ENCODE measurements at places on chromosomes 1 and 21.

DNA sequence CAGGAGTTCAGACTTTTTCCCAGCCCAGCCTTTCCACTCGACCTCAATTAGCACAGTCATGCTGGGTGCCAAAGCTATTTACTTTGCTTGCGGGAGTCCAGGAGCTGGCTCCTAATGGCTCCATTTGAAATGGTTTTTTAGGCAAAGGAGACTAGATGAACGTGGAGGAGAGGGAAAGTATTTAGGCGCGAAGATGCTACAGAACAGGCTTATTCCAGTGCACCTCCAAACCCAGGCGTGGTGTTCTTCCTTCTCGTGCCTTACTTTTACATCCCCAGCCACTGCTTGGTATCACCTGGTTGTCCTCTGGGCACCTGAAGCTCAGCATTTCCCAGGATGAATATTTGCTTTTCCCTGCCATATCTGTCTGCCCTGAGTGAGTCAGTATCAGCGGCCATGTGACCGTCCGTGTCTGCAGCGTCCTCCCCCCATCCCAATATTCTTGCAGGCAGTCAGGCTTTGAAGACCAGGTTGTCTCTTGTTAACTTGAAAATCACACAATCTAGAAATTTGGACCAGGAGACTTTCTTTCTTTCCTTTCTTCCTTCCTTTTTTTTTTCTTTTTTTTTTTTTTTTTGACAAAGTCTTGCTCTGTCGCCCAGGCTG is 198.5 kb downstream of the DYRK1A start:
- no peak for DNase-seq

GRCh38 chr1:51957618-51958017 is 32.9 kb downstream of the RAB3B start:
- no peak for DNase-seq

- DNase-seq: no peak
Observed at GRCh38 chr1:51270751-51271150, 34.7 kb downstream of the RNF11 start.

- no peak for DNase-seq
Observed at GRCh38 chr1:36855699-36856494, 178.4 kb downstream of the GRIK3 start.

- DNase-seq: no peak
Observed at GRCh38 chr1:35120458-35121133, 41.4 kb downstream of the ZMYM1 start.

DNA sequence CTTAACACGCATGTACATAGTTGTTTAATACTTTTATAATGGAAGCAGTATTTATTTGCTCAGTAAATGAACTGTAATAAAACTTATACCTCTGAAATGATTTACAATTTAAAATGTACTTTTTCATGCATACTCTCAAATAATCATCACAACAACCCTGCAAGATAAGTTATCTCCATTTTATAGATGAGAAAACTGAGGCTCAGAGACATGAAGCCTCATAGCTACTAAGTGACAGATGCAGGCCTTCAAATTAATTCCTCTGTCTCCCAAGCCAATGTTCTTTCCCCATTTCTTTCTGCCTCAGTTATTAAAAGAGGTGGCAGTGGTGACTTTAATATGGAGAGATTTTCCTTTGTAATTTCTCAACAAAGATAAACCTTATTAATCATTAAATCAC is 19.6 kb upstream of the CLCA1 start:
- DNase-seq: no peak

DNA sequence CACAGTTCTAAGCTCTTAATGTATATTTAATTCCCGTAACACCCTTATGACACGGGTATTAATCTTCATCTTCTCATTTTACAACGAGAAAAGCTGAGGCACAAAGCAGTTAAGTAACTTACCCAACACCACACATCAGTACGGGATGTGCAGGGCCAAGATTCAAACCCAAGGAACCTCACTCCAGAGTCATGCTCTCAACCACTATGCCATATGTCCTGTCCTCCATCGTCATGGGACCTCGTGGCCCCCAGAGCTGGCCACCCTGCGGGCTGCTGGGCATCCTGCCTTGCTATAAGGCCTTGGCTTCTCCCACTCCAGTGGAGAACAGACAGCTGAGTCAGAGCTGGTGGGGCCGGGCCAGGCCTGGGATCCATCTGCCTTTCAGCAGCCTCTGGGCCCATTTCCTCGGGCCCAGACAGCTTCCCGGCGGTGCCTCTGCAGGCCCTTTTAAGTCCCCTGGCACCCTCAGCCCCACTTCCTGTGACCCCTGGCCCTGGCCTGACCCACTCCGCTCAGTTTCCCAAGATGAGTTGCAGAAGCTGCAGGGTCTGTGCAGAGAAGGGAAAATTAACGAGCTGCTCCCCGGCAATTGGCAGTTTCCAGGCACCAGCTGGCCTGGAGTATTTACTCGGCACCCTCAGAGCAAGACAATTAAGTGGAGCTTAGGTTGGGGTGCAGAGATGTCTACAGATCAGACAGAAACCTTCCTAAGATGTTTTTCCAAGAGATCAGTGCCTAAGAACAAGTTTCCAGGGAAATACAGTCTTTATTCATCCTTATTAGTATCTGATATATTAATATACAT is 98.2 kb downstream of the EPHB2 start:
- no peak for DNase-seq

GRCh38 chr1:70738624-70739023 is 309.0 kb downstream of the PTGER3 start:
- no peak for DNase-seq

GRCh38 chr1:75502776-75503175 is 108.1 kb downstream of the SLC44A5 start:
- no peak for DNase-seq

- DNase-seq: peak; percentile 88
Observed at GRCh38 chr1:151494741-151495281, 16.4 kb upstream of the CGN start.

DNA sequence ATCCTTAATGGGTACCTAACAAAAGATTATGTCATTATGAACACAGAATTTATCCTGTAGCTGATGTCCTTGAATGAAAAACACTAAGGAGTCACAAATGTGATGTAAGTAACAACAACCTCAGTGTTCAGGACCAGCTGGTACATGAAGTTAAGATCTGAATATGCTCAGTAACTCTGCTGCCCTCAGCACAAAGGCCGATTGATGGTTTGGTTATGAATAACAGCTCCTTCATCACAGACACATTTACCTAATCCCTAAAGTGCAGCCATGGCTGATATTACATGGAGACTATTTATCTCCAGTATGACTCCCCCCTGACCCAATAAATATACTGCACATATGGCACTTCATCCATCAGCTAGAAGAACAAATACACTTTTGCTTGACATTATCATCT is 75.2 kb downstream of the PLPPR5 start:
- no peak for DNase-seq

GRCh38 chr21:43370091-43370658 is 56.8 kb downstream of the SIK1 start:
- DNase-seq: peak; percentile 59

DNA sequence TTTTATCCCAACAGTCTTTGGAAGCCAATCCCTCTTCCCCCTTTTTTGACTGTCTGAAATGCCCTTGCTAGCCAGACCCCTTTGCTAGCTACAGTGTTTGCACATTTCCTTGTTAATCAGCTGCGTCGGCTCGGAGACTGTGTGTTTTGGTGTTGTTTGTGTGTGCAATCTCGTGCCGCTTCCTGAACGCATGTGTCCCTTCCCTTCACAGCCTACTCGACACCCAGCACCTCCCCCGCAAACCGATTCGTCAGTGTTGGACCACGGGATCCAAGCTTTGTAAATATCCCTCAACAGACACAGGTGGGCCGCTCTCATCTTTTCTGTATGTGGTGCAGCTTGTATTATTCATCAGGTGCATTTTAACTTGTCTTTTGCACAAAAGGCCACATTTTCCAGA is 298.7 kb downstream of the TM2D1 start:
- DNase-seq: no peak

DNA sequence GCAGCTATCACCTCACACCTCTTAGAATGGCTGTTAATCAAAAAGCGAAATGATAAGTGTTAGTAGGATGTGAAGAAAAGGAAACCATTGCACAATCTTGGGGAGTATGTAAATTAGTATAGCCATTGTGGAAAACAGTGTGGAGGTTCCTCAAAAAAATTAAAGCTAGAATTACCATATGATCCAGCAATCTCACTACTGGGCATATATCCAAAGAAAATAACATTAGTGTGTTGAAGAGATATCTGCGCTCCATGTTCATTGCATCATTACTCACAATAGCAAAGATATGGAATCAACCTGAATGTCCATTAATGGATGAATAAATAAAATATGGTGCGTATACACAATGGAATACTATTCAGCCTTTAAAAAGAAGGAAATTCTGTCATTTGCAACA is 68.9 kb downstream of the SNRPE start:
- DNase-seq: no peak

GRCh38 chr1:22636927-22637326 is 499 bp downstream of the C1QA start:
- DNase-seq: no peak

GRCh38 chr21:41369920-41370839 is 8.4 kb downstream of the MX2 start:
- DNase-seq: no peak

DNA sequence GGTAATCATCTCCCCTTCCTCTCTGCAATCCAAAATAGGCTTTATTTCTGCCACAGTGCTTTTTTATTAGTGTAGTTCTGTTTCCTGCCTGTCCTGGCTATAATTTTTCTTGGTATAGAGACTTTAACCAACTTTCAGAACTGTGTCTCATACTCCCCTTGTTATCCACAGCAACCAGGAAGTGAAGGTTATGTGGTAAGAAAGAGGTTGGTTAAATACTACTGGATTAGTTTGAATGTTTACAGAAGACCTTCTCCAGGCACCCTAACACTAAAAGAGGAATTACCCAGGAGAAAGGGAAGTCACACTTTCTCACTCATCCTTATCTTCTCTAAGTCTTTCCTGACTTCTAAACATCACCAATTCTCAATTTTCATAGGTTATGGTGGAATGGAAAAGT is 17.8 kb upstream of the TNFSF4 start:
- no peak for DNase-seq

DNA sequence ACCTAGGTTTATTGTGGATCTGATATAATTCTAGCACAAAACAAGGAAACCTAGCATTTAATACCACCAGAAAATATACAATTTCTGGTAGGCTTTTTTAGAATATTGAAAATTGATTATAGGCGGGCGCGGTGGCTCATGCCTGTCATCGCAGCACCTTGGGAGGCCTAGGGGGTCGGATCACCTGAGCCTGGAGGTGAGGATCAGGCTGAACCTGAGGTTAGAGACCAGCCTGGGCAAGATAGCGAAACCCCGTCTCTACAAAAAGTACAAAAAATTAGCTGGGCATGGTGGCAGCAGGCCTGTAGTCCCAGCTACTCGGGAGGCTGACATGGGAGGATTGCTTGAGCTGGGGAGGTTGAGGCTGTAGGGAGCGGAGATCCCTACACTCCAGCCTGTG is 948 bp upstream of the COP1 start:
- DNase-seq: no peak

DNA sequence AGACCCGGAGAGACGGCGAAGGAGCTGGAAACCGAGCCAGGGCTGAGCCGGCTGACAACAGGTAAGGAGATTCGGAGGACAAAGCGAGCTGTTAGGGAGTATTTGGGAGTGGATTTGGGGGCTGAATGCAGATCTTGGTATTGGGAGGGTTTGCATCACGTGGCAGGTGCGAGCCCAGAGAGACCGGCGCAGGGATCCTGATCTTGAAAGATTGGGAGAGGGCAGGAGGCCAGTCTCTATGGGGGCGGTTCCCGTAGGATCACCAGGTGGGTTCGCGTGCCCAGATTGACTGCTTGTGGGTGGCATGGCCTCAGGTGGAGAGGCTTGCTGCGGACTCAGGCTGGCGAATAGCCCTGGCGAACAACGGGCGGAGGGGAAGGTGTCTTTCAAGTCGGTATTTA is 204 bp downstream of the CIART start:
- no peak for DNase-seq

- DNase-seq: no peak
Observed at GRCh38 chr1:40901886-40902852, 40.0 kb upstream of the CITED4 start.

GRCh38 chr1:196515904-196516303 is 92.3 kb downstream of the KCNT2 start:
- DNase-seq: no peak

- no peak for DNase-seq
Observed at GRCh38 chr1:218025454-218025853, 259.6 kb upstream of the RRP15 start.

DNA sequence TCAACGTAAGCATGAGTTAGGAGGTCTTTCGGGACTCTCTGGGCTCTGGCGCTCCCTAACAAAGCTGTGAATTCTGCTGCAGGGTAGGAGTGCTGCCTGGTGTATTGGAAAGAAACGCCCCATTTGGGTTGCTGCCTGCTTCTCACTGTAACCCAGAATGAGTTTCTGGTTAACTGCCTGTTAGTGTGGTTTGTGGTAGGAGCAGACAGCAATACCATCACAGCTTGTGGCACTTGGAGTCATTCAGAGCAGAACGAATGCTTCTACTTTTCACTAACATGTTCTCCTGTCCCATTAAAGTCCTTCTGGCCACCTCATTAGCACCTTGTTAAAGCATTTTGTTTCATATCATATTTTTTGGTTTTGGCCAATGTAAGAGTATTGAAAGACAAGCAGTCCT is 18.1 kb downstream of the MAP3K7CL start:
- DNase-seq: no peak

DNA sequence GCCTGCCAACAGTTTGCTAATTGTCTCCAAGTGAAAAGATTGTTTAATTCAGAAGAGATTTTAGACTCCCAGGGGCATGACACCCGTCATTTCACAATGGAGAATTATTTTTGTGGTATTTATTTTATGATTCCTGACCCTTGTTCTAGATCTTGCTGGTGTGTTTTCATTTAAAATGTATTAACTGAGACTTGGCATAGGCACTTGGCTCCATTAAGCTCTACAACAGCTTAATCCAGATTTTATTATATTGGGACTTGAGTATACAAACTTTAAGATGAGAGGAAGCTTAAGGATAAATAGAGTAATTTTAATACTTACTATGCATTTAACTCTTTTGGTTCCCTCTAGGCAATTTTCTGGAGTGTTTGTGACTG is 101.3 kb upstream of the KCNE2 start:
- DNase-seq: no peak

- no peak for DNase-seq
Observed at GRCh38 chr1:160630523-160631451, 16.1 kb downstream of the SLAMF1 start.

GRCh38 chr1:99969260-99969728 is 502 bp upstream of the SLC35A3 start:
- DNase-seq: no peak

- peak; percentile 77 for DNase-seq
Observed at GRCh38 chr1:116879478-116880133, 30.1 kb upstream of the PTGFRN start.

GRCh38 chr1:227321035-227321434 is 2.7 kb upstream of the CDC42BPA start:
- no peak for DNase-seq
